Lower lobe of right lung (tissue), 2 donors: ENCODE measurements at places on chromosomes 3 and 15.
A peak's percentile ranks its signal among the peaks of the same experiment; 100 is the strongest.

DNA sequence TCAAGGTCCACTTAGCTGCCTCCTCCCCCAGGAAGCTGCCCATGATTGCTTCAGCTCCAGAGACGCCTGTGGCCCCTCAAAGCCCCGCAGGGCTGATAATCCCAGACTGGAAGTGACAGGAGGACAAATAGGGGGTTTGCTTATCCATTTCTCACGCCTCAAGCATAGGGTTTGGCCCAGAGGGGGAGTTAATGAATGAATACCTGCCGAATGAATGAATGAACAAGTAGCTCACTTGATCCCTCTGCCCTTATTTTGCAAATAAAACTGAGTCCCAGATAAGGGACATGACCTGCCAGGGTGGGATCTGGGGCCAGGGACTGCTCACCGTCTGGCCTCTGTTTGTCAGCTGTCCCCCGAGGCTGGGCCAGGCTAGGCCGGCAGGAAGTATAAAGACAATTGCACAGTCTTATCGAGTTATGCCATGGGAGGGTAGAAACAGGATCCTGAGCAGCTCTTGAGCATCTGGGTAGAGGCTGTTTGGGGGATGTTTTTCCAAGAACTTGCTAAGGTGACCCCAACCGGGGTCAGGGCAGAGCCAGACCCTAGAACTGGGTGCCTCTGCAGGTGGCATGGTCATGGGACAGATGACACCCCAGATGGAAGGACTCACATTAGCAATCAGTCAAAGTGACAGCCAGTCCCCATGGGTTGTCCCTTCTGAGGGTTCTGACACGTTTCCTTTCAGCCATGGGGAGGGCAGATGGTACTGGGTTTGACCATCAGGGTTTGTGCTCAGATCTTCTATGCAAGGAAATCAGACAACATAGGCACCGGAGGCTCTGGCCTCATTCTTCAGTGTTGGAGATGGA is 45.0 kb downstream of the IQSEC1 start:
- no peak for DNase-seq

- DNase-seq = no peak
These were observed 45.9 kb upstream of the APEH start for GRCh38 chr3:49628249-49628648.

DNA sequence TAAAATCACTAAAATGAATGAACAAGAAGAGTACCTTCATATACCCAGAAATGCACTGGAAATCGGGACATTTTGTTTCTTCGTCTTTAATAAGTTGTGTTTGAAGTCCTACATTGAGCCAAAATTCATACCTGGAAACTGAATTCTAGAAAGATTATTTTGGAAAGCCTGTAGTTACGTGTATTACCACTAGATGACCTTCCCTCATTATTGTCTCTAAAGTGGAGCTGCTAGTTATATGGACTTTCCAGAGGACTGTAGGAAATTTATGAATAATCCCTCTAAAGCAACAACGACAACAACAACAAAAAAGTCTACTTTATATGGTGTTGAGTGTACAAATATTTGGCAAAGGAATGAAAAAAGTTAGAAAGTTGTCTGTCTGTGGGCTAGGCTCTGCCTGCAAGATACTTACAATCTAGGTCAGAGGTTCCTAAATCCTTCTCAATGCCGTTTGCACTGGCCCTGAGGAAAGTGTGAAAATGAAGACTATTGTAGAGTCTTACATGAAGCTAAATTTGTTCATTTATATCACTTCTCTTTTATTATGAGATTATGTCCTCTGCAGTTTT is 234.8 kb upstream of the NR2E3 start:
- no peak for DNase-seq

DNA sequence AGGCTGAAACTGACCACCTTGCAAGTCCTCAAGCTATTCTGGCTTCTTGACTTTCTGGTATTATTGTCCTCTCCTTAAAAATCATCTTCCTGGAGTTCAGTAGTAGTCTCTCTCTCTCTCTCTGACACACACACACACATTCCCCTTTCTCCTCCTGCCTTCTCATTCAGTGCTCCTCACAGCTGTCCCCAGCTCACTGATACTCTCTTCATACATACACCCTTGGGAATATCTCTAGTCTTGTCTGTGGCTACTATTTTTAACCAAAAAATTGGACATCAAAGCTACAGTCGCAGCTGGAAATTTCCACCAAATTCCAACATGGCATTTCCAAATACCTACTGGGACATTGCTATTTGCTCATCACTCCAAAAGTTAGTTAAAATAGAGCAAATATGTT is 178.9 kb downstream of the ECT2 start:
- DNase-seq = no peak

- peak; percentile 75 for DNase-seq
These were observed 225.5 kb upstream of the IL12A start for GRCh38 chr3:159763011-159763601.

GRCh38 chr3:51703761-51704510 is 2.9 kb upstream of the GRM2 start:
- DNase-seq = peak; percentile 16

DNA sequence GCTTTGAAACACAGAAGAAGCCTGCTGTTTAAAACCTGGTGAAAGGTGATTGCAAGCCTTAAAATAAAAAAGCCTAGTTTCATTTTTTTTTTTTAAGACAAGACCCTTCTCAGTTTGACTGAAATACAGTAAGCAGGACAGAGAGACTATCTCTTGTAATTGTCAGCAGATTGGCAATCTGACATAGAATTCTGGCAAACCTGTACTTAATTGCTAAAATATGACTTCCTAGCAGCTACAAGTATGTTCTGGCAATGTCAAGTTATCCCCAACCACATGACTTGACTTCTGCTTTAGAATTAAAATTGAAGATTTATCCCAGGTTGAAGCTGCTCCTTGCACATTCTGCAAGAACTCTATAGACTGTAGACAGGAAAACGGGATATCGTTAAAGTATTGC is 232.8 kb upstream of the NR2F2 start:
- DNase-seq = no peak

GRCh38 chr15:90481023-90481422 is 48.7 kb upstream of the CRTC3 start:
- DNase-seq = no peak

- no peak for DNase-seq
These were observed 16.7 kb upstream of the ISLR start for GRCh38 chr15:74156678-74157411.

GRCh38 chr15:71937650-71938311 is 127.4 kb downstream of the NR2E3 start:
- DNase-seq = no peak

DNA sequence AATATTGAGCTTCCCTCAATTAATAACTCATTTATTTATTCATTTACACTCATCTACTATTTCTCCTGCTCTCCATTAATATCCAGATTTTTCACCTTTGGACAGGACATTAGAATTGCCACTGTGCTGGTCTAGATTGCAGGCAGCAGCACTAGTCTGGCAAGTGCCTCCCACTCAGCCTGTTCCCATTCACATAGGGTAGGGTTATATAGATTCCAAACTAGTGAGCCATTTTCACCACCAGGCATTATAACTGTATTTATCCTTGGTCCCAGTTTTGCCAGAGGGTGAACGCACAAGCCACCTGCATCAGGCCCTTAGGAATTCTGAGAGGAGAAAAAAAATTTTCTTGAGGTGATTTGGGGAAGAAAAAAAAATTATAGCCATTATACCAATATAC is 44.5 kb downstream of the ANAPC13 start:
- DNase-seq = no peak

GRCh38 chr3:143644370-143645089 is 203.7 kb downstream of the SLC9A9 start:
- DNase-seq = peak; percentile 56

DNA sequence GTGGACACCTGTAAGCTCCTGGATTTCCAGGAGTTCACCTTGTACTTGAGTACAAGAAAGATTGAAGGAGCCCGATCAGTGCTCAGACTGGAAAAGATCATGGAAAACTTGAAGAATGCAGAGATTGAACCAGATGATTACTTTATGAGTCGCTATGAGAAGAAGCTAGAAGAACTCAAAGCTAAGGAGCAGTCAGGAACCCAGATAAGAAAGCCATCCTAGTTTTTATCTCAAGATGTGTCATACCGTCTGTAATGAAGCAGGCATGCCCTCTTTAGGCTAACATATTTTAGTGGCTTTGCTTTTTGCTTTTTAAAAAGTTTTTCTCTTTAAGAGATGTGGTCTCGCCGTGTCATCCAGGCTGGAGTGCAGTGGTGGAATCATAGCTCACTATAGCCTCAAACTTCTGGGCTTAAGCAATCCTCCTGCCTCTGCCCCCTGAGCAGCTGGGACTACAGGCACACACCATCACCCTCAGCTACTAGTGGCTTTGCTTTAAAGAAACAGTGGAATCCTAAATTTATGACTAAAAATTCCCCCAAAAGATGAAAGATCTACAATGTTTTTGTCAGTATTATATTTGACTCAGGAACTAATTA is 28.1 kb downstream of the EXOG start:
- DNase-seq = no peak

DNA sequence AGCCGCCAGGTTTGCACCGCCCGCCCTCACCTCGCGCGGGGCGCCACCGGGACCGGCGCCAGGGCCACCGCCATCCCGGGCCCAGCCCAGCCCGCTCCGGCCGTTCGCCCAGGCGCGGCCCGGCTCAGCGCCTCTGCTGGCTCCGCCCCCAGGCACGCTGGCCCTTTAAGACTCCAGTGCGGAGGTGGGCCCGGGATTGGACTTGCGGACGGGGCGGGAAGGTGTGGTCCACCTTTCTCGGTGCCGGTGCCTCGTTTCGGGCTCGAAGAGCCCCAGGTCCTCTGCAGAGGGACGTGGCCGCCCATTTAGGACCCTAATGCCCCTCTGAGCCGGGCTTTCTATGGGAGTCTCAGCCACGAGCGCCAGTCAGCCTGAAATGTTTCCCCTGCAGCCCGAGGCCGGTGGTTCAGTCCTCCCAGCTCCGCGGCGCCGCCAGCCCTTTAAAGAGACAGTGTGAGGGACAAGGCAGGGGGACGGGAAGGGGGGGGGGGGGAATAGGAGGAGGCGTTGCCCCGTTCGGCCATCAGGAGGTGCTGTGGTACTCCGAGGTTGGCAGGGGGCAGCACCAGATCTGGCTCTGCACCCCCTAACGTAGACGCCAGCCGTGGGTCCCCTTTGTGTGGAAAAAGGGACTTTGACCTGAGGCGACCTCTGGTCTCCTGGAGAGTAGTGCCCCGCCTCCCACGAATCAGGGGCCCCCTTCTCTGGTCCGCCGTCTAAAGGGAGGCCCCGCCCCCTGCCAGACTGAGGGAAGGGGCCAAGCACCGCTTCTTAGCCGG is 1.0 kb downstream of the HYAL2 start:
- peak; percentile 94 for DNase-seq

GRCh38 chr3:189395825-189396224 is 224.1 kb downstream of the TPRG1 start:
- no peak for DNase-seq

GRCh38 chr3:186529201-186529999 is 14.8 kb downstream of the CRYGS start:
- no peak for DNase-seq

GRCh38 chr15:80550908-80551260 is 144.2 kb upstream of the ABHD17C start:
- DNase-seq = no peak

- DNase-seq = no peak
These were observed 62.7 kb upstream of the TFRC start for GRCh38 chr3:196144383-196145105.

DNA sequence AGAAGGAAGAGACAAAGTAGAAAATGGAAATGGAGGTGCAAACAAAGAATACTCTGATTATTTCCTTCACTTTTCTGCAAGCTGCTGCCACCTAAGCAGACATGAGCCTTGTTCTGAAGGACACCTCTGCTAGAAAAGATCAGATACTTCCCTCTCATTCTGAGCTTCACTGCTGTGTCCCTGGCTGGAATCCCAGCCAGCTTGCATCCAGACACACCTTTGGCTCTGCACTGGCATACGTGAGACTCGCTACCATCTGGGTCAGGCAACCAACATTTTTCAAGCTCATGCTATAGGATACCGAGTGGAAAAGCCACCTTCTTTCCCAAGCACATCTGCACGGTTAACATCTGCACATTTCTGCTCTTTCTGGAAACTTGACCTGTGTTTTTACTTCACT is 166.7 kb upstream of the SUCLG2 start:
- DNase-seq = no peak

DNA sequence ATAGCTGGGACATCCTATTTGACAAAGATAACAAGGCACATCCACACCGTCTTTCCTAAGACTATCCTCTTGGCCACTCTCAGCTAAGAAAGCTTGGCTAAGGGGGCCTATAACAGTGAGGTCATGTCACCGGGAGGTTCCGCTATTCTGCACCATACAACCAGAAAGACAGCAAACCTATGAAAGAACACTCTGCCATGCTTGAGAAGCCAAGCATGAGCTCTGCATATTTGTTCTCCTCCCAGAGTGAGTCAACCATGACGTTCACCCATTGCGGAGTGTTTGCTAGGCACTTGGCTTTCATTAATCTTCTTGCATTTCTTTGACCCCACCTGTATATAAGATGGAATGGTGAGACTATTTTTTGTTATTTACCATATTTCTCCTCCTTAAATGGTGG is 141.2 kb downstream of the GMNC start:
- DNase-seq = no peak

GRCh38 chr15:31758126-31758525 is 272.2 kb upstream of the CHRNA7 start:
- DNase-seq = peak; percentile 59

- DNase-seq = no peak
These were observed 129.8 kb downstream of the MEIS2 start for GRCh38 chr15:36970522-36970921.

- DNase-seq = no peak
These were observed 147.7 kb downstream of the XXYLT1 start for GRCh38 chr3:195123281-195123691.

- peak; percentile 50 for DNase-seq
These were observed 1.1 kb upstream of the PLCH1 start for GRCh38 chr3:155745795-155746550.

GRCh38 chr3:51224843-51225242 is 160.2 kb upstream of the MANF start:
- DNase-seq = no peak

- DNase-seq = no peak
These were observed 23.3 kb upstream of the NEO1 start for GRCh38 chr15:73028831-73029451.

DNA sequence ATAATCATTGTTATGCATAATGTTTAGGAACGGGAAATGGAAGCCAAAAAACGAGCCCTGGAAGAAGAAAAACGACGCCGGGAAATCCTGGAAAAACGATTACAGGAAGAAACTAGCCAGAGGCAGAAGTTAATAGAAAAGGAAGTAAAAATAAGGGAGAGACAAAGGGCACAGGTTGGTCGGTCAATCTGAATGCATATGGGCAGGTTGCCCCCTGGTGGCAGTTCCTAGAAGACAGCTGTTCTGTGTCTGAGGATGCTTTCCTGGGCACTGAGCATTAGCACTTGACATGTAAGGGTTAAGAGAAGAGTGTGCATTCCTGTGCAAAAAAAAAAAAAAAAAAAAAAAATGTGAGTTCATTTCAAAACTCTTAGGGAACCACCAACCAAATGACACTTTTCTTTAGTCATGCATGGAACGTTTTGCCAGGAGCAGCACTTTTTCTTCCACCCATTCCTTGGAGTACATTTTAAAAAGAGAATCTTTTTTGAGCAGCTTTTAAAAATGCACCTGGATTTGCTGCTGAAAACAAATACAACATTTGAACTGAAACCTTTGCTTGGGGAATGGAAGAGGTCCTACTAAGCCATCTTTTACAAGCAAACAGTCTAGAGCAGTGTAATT is 11.1 kb upstream of the ABHD10 start:
- peak; percentile 74 for DNase-seq

GRCh38 chr15:50496692-50497091 is 49.8 kb downstream of the USP50 start:
- DNase-seq = no peak
